IPS-NIHi11 (cell line): ENCODE measurements at places on chromosomes 16 and 17.
A peak's percentile ranks its signal among the peaks of the same experiment; 100 is the strongest.

GRCh38 chr17:57834146-57834741 lies 15.6 kb downstream of the MRPS23 start:
- peak; percentile 51 for DNase-seq

- no peak for DNase-seq
These were observed 3.0 kb downstream of the C16orf86 start for GRCh38 chr16:67669499-67670101.

DNA sequence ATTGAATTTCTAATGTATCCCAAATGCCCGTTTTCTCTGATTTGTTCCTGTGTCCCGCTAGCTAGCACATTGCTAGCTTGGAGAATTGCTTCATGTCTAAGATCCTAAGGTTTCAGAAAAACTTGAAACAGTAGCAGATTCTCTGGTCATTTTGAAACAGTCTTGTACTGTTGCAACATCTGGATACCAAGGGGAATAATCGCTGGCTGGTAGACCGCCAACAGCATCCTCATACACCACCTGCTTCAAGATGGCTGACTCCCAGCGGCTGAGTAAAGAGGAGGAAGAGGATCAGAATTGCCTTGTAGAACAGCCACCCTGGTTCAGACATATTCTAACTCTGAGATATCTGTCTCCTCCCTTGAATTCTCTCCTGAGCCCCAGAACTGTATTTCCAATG lies 226.7 kb upstream of the ELAC2 start:
- DNase-seq: no peak

DNA sequence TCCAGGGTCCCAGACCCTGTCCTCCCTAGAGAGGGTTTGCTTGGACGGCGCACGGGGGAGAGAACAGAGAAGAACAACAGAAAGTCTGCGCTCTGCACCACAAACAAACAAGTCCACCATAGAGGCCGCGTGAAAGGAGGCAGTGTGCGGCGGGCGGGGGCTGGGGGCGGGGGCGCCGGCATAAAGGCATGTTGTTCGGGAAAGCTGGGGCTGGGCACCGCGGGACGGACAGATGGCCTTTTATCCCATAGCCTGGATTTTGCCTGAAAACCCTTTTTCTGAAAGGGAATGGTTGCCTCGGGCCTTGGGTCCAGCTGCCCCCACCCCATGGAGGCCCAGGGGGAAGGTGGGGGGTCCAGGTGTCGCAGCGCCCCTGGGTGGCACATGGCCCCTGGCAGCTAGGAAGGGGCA lies 26.0 kb downstream of the FA2H start:
- no peak for DNase-seq

DNA sequence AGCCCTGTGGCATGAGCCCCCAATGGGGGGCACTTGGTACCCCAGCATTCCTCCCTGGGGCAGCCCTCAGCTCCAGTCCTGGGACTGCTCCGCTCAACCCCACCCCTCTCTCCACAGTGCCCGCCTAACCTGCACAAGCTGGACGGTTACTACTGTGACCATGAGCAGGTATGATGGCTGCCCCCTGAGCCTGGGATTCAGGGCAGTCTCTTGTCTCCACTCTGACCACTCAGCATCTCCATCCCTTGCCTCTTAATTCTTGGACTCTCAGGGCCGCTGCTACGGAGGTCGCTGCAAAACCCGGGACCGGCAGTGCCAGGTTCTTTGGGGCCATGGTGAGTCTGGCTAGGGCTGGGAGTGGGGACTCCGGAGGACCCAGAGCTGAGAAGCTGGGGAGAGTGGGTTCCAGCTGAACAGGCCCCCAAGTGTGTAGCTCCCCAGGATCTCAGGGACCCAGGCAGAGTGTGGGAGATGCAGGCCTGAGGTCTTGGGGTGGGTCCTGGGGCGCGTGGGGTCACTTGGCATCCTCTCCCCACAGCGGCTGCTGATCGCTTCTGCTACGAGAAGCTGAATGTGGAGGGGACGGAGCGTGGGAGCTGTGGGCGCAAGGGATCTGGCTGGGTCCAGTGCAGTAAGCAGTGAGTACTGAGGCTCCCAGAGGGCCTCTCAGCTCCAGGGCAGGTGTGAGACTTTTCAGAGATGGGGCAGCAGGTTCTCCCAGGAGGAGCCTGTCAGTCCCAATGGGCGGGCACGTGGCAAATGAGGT lies 18.0 kb downstream of the ADAM11 start:
- DNase-seq: no peak

DNA sequence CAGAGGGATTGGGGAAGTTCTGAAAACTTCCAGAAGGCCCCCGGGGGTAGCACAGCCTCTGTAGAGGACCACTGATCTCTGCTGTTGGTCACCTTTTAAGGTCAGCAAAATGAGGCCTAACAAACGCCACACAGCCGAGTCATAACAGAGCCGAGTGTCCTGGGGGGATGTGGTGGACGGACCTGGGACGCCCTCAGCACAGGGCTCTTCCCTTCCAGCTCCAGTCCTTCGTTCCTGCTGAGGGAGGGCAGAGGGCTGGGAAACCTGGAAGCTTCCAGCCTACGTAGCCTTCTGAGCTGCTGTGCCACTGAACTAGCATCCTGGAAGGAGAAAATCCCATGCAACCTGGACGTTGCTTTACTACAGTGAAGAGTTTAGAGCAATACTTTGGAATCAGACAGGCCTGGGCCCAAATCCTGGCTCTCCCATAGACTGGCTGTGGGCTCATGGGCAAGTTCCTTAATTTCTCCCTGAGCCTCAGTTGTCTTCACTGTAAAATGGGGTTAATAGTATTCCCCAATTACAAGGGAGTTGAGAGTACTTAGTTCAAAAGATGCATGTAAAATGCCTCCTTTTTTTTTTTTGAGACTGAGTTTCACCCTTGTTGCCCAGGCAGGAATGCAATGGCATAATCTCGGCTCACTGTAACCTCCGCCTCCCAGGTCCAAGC lies 34.4 kb upstream of the ZCCHC14 start:
- DNase-seq: no peak

DNA sequence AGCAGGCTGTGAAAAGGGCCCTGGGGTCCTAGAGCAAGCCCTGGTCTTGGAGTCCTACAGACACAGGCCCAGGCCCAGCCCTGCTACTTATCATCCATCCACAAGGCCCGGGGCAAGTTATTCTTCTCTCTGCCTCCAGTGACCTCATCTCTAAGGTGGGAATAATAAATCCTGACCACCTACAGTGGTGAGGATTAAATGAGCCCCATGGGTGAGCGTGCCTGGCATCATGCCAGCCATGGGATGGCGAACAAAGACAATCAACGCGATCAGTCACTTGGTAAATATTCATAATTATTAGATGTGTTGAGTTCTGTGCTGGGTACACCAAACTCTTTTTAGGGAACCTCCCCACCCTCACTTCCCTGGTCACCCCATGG lies 5.5 kb downstream of the KRT15 start:
- no peak for DNase-seq

- no peak for DNase-seq
These were observed 275.0 kb upstream of the DYNLRB2 start for GRCh38 chr16:80265624-80266306.

DNA sequence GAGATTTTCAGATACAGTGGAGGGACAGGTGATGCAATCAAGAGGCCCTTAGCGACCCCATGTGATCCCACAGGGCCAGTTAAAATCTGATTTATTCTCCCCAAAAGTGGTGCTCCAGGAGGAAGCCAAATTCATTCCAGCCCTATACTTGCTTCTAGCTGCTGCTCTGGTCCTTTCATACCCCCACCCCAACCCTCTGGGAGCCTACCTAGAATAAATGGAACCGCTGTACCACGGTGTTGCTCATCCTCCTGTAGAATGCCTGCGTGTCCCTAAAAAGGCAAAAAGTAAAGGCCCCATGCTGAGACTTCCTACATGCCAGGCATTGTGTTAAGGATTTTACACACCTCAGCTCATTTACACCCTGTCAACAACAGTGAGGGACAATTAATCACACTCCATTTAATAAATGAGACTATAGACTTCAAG lies 2.0 kb upstream of the RASL10B start:
- DNase-seq: no peak

GRCh38 chr16:56983211-56983751 lies 6.1 kb upstream of the NLRC5 start:
- no peak for DNase-seq

GRCh38 chr16:14071576-14072271 lies 605 bp downstream of the MRTFB start:
- no peak for DNase-seq

DNA sequence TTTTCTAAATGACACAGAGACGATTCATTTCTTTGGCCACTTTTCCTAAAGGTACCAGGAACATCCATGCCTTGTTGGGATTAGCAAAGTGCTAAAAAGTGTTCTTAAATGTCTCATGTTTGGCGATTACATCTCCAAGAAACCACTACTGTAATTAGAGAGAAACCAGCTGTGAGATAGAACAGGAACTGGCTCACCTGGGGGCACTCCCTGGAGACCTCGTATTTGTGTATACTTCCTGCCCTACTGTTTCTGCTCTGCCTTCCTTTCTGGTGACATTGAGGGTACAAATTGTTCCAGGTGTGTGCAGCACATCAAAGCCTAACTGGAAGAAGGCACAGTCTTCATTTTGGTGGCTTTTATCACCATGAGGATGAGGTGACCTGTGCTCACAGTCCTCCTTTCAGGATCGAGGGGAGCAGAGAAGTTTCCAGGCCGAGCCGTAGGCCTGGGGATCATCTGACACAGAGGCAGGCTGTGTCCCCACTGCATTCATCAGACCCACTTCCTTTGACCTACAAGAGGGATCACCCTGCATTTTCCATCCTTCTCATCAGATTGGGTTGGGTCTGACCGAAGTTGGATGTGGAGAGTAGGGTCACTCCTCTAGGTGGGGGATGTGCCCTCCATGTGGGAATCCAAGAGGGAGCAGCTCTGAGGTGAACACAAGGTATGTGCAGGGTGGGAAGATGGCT lies 23.7 kb downstream of the CCL4 start:
- no peak for DNase-seq

- no peak for DNase-seq
These were observed 58.8 kb upstream of the RHBDL3 start for GRCh38 chr17:32206861-32207260.

- DNase-seq: no peak
These were observed 6.2 kb downstream of the C1QL1 start for GRCh38 chr17:44961921-44962350.

- no peak for DNase-seq
These were observed 259.0 kb downstream of the IRX3 start for GRCh38 chr16:54027558-54027957.

DNA sequence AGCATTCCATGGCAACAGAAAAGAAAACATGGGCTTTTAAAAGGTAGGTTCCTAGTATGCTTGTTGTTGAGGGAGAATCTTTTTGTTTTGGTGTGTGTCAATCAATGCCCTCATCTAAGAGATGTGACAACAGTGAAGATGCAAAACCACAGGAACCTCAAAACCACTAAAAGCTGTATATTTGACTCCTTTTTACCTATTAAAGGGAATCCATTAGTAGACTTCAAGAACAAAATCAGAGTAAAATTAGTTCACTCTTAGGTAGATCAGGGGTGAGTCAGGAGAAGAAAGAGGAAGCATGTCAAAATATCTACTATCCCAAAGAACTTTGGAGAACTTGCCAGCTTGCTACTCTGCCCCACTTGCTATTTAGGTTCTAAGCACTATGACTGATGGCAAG lies 89.1 kb downstream of the CDK5R1 start:
- DNase-seq: no peak

GRCh38 chr17:32256012-32256700 lies 9.5 kb upstream of the RHBDL3 start:
- no peak for DNase-seq

- DNase-seq: peak; percentile 54
These were observed 217.4 kb upstream of the TNRC6C start for GRCh38 chr17:77741109-77741508.

DNA sequence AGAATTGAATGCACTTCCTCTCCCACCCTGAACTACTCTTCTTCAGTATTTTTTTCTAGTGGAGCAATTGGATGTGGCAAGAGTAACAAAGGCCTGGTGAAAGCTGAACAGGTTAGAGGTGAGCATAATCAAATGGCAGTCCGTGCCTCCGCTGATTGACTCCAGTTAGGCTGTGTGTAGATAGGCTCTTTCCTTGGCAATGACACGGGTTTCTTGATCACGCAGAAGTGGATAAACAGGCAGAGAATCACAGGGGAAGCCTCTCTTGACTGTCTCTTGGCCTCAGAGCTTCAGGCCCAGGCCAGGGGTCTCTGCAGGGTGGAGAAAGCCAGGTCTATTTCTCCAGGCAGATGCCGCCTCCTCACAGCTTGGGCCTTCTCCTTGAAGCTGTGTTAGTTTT lies 4.2 kb downstream of the CD300LB start:
- DNase-seq: peak; percentile 1

DNA sequence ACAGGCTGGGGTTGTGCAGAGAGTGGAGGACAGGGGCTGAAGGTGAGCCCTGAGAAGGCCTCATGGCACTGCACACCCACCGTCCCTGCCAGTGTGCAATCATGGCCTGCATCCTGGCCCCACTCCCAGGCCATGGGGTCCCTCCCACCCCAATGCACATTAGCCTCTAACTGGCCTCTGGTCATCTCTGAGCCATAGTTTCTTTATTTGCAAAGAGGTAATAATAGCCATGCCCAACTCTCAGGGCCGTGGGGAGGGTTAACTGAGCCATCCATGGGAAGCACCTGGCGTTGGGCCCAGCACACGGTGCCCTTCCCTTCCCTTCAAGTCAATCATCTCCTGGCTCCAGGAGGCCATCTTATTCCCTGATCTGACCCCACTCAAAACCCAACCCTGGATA lies 10.8 kb upstream of the ITGA3 start:
- no peak for DNase-seq

- peak; percentile 73 for DNase-seq
These were observed at the start of gene TRPV3 for GRCh38 chr17:3557768-3558583. TRPV3 (minus strand) TSS chr17:3557812; CDS start chr17:3554850, 2,962 bp downstream.

DNA sequence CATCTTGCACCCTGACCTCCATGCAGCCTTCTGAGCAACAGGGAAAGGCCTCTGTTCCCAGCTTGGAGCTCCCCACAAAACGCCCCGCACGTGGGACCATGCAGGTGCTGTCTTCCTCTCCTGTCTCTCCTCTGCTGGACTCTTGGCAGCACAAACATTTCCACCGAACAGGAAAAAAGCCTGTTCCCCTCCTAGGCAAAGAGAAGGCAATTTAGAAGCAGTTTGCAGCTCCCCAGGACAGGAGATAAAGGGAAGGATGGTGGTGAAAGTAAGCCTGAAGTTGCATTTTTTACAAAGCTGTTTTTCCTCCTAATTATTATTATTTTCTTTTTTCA lies 7.7 kb upstream of the CIBAR2 start:
- no peak for DNase-seq

GRCh38 chr17:78384479-78385175 lies 6.2 kb downstream of the PGS1 start:
- no peak for DNase-seq
